ENCODE measurements at places on chromosomes 7 and 10.

GRCh38 chr7:151113344-151114150, 27.3 kb downstream of the AGAP3 start:
- peak; percentile 51 for DNase-seq

DNA sequence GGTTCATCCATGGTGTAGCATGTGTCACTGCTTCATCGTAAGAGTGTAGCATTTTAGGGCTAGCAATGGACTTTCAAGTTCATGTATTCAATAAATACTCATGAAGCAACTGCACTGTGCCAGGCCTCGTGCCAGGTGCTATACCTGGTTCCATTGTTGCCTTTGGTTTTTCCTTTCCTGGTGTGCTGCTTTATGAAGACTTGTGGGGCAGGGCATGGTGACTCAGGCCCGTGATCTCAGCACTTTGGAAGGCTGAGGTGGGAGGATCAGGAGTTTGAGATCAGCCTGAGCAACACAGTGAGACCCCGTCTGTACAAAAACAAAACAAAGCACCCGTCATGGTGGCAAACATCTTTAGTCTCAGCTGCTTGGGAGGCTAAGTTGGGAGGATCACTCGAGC, 2.2 kb upstream of the CPA4 start:
- no peak for DNase-seq

- no peak for DNase-seq
Measured at GRCh38 chr10:72087969-72088888, at the start of gene SPOCK2. TSS of gene SPOCK2 (minus strand) at chr10:72088551. CDS start at chr10:72088328, 223 bp downstream.

GRCh38 chr10:14318007-14318406, 12.7 kb downstream of the FRMD4A start:
- no peak for DNase-seq

DNA sequence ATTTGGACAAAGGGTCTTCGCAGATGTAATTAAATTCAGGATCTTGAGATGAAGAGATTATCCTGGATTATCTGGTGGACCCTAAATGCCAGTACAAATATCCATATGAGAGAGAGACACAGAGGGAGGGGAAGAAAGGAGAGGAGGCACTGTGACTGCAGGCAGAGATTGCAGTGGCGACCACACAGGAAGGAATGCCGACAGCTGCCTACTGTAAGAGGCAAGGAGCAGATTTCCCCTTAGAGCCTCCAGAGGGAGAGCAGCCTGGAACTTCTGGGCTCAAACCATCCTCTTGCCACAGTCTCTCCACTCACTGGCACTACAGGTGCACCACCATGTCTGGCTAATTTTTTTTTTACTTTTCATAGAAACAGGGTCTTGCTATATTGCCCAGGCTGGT, 152.3 kb downstream of the SDK1 start:
- no peak for DNase-seq

DNA sequence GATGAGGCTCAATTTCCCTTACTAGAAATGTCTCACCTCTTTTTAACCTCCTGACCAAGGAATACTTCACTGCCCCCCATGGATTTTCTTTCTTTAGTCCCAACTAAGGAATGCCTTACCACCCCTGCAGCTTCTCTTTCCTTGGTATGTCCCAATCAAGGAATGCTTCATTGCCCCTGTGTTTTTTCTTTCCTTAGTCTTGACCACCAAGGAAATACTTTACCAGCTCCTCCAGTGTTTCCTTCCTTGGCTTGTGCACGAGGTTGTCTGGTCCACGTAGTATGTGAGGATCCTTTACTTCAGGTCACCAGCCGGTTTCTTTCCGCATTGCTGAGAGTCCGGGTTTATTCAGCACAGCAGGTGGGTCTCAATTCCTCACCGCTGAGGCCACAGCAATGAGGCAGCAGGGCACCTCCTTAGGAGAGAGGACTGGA, 59.3 kb downstream of the CYP2C9 start:
- DNase-seq = no peak

- no peak for DNase-seq
Measured at GRCh38 chr7:46363688-46364087, 442.6 kb upstream of the IGFBP3 start.

DNA sequence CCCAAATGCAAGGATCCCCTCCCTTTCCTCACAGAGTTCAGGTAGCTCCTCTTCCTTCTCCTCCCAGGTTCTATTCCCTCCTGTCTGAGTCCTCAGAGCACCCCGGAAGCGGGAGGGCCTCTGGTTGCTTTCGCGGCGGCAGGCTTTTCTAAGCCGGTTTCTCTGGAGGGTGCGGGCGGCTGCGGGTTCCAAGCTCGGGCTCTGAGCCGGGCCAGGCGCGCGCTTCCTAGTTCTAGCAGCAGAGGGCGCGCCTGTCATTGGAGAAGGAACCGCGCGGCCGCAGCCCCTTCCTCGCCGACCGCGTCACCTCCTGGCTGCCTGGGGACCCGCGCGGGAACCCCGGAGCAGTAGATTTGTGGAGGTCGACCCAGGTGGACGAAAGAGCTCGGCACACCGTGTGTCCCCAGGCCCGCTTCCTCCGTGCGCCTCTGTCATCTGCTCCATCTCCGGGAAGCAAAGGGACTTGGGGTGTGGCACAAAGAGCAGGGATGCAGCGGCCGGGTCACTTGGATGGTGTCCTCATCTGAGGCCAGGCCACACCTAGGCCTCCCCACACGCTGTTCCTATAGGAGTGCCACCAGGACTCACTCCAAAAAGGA, 389.0 kb upstream of the PODXL start:
- peak; percentile 59 for DNase-seq

DNA sequence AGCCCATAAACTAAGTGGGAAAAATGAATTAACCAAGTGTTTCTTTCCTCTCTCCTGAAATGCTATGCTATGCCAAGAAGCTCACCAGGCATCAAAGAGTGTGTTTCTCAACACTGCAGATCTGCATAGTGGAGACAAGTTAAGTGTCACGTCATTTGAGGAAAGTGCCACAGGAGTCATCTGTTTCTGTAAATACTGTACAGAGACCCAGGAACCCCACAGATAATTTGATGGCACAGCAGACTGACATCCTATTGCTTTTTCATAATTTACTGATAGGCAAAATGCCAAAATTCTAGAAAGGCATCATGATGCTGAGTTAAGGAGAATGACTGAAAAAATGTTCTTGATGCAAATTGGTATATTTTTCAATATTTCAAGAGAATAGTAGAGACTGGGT, 124.3 kb downstream of the NRCAM start:
- no peak for DNase-seq

- no peak for DNase-seq
Measured at GRCh38 chr7:23467291-23467805, 2.9 kb downstream of the IGF2BP3 start.

- DNase-seq = no peak
Measured at GRCh38 chr10:96578633-96579032, 8.2 kb downstream of the TM9SF3 start.

DNA sequence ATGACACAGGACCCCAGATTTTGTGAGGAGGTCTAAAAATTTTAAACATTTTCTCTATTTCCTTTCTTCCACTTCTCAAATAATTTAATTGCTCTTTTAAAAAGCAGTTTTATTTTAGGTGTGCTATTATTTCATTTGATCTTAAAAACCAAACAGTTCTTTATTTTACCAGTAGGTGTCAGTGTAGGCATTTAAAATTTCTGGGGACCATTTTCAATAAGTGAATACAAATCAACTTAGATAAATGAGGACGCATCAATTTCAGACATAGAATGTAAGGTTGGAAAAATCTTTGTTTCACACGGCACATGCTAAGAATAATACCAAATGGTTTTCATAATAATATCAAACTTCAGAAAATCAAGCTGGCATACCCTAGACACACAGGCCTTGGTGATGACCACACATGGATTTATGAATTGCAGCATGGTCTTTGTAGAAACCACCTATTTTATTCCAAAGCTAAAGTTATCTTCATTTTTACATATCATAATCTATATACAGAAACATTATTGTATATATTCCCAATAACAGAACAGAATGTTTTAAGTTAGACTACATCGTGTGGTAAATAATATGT, 127.6 kb upstream of the SLC26A5 start:
- peak; percentile 24 for DNase-seq

- DNase-seq = no peak
Measured at GRCh38 chr10:35388682-35389081, 52.4 kb downstream of the CCNY start.

- no peak for DNase-seq
Measured at GRCh38 chr10:103640436-103641181, 147.1 kb downstream of the NEURL1 start.

DNA sequence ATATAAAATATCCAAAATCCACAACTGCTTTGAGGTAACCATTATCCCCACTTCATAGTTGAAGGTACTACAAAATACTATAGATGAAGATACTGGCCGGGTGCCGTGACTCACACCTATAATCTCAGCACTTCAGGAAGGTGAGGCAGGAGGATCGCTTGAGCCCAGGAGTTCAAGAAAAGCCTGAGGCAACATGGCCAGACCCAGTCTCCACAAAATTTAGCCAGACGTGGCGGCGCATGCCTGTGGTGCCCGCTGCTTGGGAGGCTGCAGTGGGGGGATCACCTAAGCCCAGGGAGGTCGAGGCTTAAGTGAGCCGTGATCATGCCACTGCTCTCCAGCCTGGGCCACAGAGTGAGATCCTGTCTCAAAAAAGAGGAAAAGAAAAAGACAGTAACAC, 21.7 kb downstream of the TMEM254 start:
- DNase-seq = no peak

DNA sequence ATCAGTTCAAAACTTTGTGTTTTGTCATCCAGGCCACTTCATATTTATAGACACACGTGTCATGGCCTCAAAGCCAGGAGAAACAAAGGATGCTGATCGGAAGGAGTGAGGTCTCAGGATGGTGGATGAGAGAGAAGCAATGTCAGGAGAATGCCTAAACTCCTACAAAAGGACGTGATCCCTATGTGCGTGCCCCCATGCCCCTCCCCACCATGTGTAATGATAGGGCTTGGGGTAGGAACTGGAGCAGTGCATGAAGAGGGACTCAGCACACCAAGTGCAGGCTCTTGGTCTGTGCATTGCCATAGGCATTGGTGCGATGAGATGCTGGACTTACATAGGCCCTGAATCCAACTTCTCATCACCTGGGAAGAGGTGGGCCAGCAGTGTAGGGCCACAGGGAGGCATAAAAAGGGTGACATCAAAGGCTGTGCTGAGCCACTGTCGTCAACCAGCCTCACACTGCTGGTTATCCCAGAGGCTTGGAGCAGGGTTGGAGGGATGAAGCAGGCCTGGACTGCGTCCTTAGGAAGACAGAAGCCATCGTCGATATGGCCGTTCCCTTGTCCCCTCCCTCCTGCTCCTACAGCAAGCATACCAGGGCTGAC, 46.9 kb upstream of the GDF10 start:
- no peak for DNase-seq

- no peak for DNase-seq
Measured at GRCh38 chr10:71225291-71226058, 13.1 kb downstream of the UNC5B start.

DNA sequence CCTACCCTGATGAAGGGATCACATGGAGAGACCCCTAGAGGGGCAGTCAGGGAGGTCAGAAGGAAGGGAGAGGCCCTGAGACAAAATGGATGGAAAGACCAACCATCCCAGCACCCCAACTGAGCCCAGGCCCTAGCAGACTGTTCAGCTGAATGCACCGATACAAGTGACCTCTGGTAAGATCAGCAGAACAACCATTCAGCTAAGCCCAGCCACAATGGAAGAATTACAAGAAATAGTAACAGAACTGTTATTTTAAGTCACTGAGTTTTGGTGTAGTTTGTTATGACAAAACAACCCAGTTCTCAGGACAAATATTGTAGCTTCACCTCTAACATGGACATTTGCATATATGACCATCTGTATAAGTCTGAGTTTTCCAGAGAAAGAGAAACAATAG, 210.4 kb upstream of the SVIL start:
- no peak for DNase-seq

DNA sequence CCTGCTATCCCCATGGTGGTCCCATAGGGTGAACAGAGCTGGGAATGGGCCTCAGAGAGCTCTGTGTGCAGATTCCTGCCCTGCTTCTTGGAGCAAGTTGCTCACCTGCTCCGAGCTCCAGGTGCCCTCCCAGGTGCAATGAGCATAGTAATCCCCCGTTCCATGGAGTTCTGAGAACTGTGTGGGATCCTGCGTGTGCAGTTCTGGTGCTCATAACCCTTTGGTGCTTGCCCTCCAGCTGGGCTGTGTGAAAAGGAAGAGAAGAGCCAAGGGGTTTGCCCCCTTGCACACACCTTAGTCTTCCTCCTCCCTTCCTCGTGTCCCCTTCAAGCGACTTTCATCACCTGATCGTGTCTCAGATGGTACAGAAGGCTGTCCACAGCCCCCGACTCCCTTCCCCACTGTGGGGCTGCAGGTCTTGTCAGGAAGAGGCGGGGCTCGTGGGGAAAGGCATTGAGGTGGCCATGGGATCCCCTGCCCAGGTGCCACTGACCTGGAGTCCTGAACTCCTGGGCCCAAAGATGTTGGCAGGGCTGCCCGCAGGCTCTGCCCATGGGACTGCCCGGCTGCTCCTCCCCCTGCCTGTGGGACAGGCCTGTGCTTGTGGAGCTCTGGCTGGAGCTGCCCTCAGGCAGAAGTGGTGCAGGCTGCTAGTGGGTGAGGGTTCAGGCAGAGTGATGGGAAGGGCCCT, 21.9 kb upstream of the ZNF488 start:
- DNase-seq = no peak

GRCh38 chr7:27359181-27360125, 116.9 kb downstream of the EVX1 start:
- no peak for DNase-seq

GRCh38 chr10:93026072-93026471, 34.5 kb upstream of the CYP26C1 start:
- no peak for DNase-seq

GRCh38 chr10:74424565-74424964, 273.5 kb downstream of the ADK start:
- DNase-seq = no peak

DNA sequence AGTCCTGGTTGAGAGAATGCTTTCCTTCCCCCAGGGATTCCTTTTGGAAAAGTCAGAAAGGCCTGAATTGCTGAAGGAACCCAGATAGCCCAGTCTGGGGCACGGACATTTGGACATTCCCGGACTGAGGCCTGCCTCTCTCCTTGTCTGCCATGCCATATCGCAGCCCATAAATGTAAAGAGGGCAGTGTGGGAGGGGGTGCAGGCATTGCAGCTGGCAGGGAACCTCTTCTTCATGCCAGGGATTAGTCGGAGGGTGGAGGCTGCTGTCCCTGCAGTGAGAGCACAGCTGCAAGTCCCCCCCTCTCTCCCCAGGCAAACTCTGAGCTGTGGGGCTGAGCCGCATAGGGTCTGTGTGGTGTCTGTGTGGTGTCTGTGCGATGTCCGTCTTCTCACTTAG, 486.0 kb upstream of the MKI67 start:
- no peak for DNase-seq
